ENCODE measurements at places on chromosomes 5 and 9.

- no peaks in the 10 kb centered on the region for H3K36me3 ChIP-seq
- peaks cover 5% of the 10 kb centered on the region for H3K4me1 ChIP-seq
- no peaks in the 10 kb centered on the region for H3K27me3 ChIP-seq
- no peak overlapping the region for H3K27ac ChIP-seq
- H3K4me3 ChIP-seq = no peak overlapping the region
Observed at GRCh38 chr5:44048276-44048984, 340.8 kb downstream of the FGF10 start.

- no peaks in the 10 kb centered on the region for H3K27me3 ChIP-seq
- no peak overlapping the region for H3K4me3 ChIP-seq
- peaks cover 9% of the 10 kb centered on the region for H3K4me1 ChIP-seq
- DNase-seq = no peak
- H3K27ac ChIP-seq = no peak overlapping the region
Observed at GRCh38 chr5:72185496-72186329, 78.4 kb downstream of the MAP1B start.

DNA sequence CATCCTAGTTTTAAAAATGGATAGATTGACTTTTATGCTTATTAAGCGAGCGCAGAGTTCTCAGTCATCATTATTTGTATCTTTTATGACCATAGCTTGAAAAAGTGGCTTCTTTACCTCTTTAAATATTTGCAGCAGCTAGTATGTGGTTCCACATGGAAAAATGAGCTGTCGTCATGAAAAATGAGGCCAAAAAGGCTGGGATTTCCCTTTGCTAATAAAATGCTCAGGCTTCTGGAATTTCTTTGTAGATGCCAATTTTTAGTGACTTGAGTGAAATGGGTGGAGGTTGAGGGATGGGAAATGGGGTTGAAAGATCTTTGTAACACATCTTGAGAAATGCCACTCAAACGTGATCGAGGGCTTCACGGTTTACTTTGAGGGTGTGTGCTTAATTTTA lies 35.2 kb downstream of the RAI14 start:
- H3K27me3 ChIP-seq = no peaks in the 10 kb centered on the region
- peaks cover 49% of the 10 kb centered on the region for H3K4me1 ChIP-seq
- H3K4me3 ChIP-seq = no peak overlapping the region
- no peak for DNase-seq
- no peaks in the 10 kb centered on the region for H3K36me3 ChIP-seq

DNA sequence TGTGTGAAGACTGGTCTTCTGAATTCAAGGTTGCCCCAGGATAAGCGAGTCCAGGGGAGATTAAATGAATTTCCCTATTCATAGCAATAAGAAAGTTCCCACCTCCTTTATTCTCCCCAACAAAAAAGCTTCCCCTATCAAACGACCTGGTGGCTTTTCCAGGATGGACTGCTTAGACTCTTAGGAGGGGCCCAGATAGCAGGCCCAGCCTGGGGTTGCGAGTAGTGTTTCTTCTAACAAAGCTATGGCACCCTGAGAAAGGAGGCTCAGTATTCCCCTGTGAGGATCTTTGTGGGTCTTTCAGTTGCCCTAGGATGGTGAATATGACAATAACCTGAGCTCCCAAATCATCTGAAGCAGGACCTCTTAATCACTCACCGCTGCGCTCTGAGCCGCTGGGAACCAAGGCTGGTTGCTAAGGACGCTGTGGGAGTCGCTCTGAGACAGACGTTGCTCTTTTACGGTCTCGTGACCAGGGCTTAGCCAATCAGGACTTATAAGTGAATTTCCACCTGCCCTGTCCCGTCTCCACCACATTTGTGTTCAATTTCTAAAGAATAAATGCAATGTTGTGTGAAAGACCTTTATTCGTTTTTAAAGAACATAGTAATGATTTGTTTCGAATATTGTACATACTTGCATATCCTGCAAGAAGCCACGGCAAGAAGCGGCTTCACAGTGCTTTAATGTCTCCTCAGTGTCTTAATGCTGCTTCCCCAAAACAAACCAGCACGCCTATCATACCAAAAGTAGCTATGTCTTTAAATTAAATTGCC lies at the start of gene TMEM232:
TSS of gene TMEM232 (minus strand) at position 423 of the 776 bp plus-strand sequence. CDS start 59,319 bp downstream, outside the sequence.
- DNase-seq = no peak
- H3K27me3 ChIP-seq = no peaks in the 10 kb centered on the region
- peak within 1 kb of the TSS; percentile 31 for H3K4me3 ChIP-seq
- H3K36me3 ChIP-seq = no peaks in the 10 kb centered on the region

DNA sequence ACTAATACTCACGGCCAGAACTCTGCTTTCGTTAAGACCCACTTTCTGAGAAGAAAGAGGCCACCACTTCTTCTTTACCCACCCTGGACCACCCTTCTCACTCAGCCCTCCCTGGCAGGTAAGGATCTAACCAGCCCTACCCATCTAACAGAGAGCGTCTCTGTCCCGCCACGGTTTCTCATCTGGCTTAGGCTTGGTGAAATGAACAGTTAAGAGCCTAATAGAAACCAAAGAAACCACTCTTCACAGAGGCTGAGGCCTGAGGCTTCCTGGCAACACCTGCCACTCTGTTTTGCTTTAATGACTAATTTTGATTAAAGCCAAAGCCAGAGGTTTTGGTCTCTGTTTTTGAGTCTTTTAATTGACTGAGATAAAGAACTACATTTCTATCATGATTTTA lies 354.1 kb upstream of the SLC30A5 start:
- H3K4me1 ChIP-seq = no peaks in the 10 kb centered on the region
- no peak overlapping the region for H3K27ac ChIP-seq
- no peaks in the 10 kb centered on the region for H3K27me3 ChIP-seq
- no peak for DNase-seq

GRCh38 chr5:126503602-126504104 lies 80.4 kb downstream of the GRAMD2B start:
- no peak overlapping the region for H3K4me3 ChIP-seq
- H3K36me3 ChIP-seq = no peaks in the 10 kb centered on the region
- H3K27ac ChIP-seq = peak overlapping the region; percentile 67
- H3K4me1 ChIP-seq = peaks cover 22% of the 10 kb centered on the region

DNA sequence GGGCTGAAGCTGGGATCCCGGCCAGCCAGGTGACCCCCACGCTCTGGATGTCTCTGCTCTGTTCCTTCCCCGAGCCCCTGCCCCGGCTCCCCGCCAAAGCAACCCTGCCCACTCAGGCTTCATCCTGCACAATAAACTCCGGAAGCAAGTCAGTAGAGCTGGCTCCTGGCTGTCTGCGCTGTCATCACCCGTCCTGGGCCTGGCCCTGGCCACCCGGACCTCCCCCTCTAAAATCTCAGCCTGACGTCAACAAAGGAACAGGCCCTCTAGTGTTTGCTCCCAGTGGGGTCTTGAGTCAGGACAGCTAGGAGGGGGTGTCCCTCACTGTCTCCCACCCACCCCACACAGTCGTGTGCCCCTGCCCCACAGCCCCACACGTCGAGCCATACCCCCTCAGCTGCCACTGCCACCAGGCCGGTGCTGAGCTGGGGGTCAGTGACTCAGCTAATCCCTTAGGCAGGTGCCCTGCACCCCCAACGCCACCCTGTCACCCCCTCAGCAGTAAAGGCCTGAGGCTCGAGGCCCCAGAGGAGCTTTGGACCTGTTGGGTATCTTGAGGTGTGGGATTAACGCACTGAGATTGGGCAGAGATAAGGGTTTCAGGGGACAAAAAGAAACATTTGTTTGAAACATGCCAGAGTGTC lies 1.1 kb upstream of the LCNL1 start:
- no peak overlapping the region for H3K4me3 ChIP-seq
- H3K27me3 ChIP-seq = peaks cover 6% of the 10 kb centered on the region
- H3K4me1 ChIP-seq = peaks cover 44% of the 10 kb centered on the region
- DNase-seq = no peak

GRCh38 chr9:132945186-132946130 lies 1.0 kb upstream of the TSC1 start:
- peak overlapping the region; percentile 97 for H3K27ac ChIP-seq
- H3K36me3 ChIP-seq = no peaks in the 10 kb centered on the region
- H3K27me3 ChIP-seq = no peaks in the 10 kb centered on the region
- peak overlapping the region; percentile 100 for H3K4me3 ChIP-seq
- peaks cover 32% of the 10 kb centered on the region for H3K4me1 ChIP-seq

GRCh38 chr5:180302256-180302655 lies 10.4 kb upstream of the MAPK9 start:
- H3K36me3 ChIP-seq = no peaks in the 10 kb centered on the region
- H3K4me1 ChIP-seq = no peaks in the 10 kb centered on the region

- no peak for DNase-seq
- H3K27ac ChIP-seq = peak overlapping the region; percentile 68
- H3K4me1 ChIP-seq = peaks cover 75% of the 10 kb centered on the region
- no peak overlapping the region for H3K4me3 ChIP-seq
- H3K36me3 ChIP-seq = no peaks in the 10 kb centered on the region
- no peaks in the 10 kb centered on the region for H3K27me3 ChIP-seq
Observed at GRCh38 chr9:35518225-35518821, 28.4 kb downstream of the RUSC2 start.

DNA sequence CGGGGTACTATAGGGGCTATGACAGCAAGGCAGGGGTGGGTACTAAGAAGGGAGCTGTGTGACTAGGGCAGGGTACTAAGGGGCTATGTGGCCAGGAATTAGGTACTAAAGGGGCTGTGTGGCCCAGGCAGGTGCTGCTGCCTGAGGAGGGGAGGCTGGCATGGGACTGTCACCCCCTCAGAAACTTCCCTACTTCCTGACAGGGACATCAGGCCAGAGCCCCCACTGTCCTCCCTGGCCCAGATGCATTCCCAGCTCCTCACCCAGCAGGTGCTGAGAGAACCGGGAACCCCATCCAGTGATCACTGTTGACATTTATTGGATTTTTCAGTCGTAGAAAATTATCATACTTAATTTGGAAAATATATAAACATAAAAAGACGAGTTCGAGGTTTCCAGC lies 26.6 kb downstream of the IRX2 start:
- no peaks in the 10 kb centered on the region for H3K27me3 ChIP-seq
- no peak overlapping the region for H3K27ac ChIP-seq
- H3K4me3 ChIP-seq = no peak overlapping the region

GRCh38 chr5:126647071-126647470 lies 46.3 kb downstream of the PHAX start:
- no peak overlapping the region for H3K27ac ChIP-seq
- no peak for DNase-seq
- H3K36me3 ChIP-seq = no peaks in the 10 kb centered on the region

- peaks cover 27% of the 10 kb centered on the region for H3K4me1 ChIP-seq
- peak overlapping the region; percentile 94 for H3K27ac ChIP-seq
- DNase-seq = peak; percentile 96
- H3K4me3 ChIP-seq = peak overlapping the region; percentile 85
- no peaks in the 10 kb centered on the region for H3K36me3 ChIP-seq
Observed at GRCh38 chr9:12775679-12776512, 1.1 kb downstream of the LURAP1L start.

- no peaks in the 10 kb centered on the region for H3K4me1 ChIP-seq
- no peaks in the 10 kb centered on the region for H3K36me3 ChIP-seq
- no peak overlapping the region for H3K4me3 ChIP-seq
- H3K27me3 ChIP-seq = no peaks in the 10 kb centered on the region
Observed at GRCh38 chr9:76580820-76581219, 121.8 kb downstream of the GCNT1 start.

DNA sequence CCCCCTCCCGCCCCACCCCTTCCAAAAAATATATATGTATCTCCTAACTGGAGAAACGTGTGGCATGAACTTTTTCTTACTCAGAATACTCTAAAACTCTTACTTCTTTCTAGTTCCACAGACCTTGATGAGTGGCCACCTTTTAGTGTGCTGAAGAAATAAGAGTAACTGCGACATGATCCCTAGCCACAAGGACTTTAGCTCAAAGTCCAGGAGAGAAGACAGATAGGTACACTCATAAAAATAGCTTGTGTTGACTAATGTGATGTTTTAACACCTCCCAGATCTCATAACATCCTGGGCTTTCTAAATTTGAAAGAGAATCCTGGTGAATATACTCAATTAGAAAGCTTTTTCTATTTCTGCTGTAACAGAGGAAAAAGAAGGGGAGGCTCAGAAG lies 1005.0 kb upstream of the DMAC1 start:
- H3K4me3 ChIP-seq = no peak overlapping the region
- H3K36me3 ChIP-seq = no peaks in the 10 kb centered on the region
- no peaks in the 10 kb centered on the region for H3K27me3 ChIP-seq

- no peak overlapping the region for H3K27ac ChIP-seq
- H3K27me3 ChIP-seq = no peaks in the 10 kb centered on the region
- DNase-seq = no peak
- no peak overlapping the region for H3K4me3 ChIP-seq
- no peaks in the 10 kb centered on the region for H3K36me3 ChIP-seq
Observed at GRCh38 chr5:82595113-82595512, 317.0 kb upstream of the RPS23 start.

DNA sequence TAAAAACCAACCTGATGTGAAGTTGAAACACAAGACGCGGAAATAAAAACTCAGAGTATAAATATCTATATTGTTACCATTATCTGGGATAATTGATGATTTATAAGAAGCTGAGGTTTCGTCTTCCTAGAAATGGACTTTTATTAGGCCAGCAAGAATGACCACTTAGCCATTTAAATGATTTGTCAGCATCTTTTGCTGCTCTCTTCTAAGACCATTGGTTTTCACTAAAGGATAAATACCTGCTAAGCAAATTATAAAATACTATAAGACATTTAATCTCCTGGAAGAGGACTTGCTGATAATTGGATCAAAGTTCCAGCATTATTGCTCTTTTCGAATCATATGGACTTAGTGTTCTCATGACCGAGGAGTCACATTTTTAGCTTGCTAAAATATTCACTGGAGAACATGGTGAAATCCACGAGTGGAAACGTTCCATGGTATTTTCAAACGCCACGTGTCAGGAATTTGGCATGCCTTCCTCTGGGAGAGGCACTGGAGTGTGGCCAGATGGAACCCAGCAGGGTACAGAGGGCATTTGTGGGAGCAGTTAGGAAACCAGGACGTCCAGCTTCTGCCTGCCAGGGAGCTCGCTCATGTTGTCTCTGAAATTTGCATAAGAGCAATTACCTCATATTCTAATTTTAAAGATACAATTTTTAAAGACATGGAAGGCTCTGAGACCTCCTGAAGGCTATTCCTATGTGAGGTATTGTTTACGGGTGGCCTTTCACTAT lies 43.1 kb downstream of the TNFAIP8 start:
- no peak overlapping the region for H3K4me3 ChIP-seq
- no peaks in the 10 kb centered on the region for H3K36me3 ChIP-seq
- no peak for DNase-seq
- H3K27me3 ChIP-seq = no peaks in the 10 kb centered on the region
- peak overlapping the region; percentile 36 for H3K27ac ChIP-seq
- H3K4me1 ChIP-seq = peaks cover 43% of the 10 kb centered on the region

DNA sequence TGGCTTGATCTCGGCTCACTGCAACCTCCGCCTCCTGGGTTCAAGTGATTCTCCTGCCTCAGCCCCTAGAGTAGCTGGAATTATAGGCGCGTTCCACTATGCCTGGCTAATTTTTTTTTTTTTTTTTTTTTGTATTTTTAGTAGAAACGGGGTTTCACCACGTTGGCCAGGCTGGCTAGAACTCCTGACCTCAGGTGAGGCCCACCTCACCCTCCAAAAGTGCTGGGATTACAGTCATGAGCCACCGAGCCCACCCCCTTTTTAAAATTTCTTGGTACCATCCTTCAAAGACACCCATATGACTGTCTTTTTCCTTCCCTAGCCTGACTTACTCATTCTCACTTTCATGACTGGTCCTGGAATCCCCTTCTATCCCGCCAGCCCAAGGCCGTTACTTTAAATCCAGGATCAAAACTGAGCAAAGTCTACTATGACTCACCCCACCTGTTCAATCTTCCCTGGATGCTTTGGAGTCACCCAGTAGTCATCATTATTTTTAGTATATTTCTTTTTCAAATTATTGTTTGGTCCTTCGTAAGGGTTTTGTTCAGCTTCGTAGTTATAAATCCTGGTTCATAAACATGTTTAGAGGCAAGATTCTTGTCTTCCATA lies 1.2 kb upstream of the TBCA start:
- no peak overlapping the region for H3K4me3 ChIP-seq
- peaks cover 32% of the 10 kb centered on the region for H3K4me1 ChIP-seq
- no peaks in the 10 kb centered on the region for H3K36me3 ChIP-seq
- no peaks in the 10 kb centered on the region for H3K27me3 ChIP-seq
- H3K27ac ChIP-seq = no peak overlapping the region

- H3K27me3 ChIP-seq = no peaks in the 10 kb centered on the region
- H3K4me3 ChIP-seq = peak overlapping the region; percentile 61
- DNase-seq = no peak
- H3K36me3 ChIP-seq = no peaks in the 10 kb centered on the region
Observed at GRCh38 chr9:71909887-71910649, 925 bp downstream of the ABHD17B start.
